SJCRH30 (cell line): ENCODE measurements at places on chromosomes 4 and X. TPM values are rescaled to one million over a fixed set of nuclear protein-coding genes. Genes with fewer than 3 reads are reported as not detected.

- no peaks in the 10 kb centered on the region for H3K36me3 ChIP-seq
- H3K4me1 ChIP-seq, result no peaks in the 10 kb centered on the region
- no peak overlapping the region for H3K27ac ChIP-seq
- no peak overlapping the region for H3K4me3 ChIP-seq
Observed at GRCh38 chrX:79721234-79721633, 293.3 kb upstream of the TBX22 start.

NEUROG2 gene
- total RNA-seq, result 0.41 and 0.55 TPM in 2 replicates

ART3 gene
- total RNA-seq, result 6.0 TPM in 2 replicates

DNA sequence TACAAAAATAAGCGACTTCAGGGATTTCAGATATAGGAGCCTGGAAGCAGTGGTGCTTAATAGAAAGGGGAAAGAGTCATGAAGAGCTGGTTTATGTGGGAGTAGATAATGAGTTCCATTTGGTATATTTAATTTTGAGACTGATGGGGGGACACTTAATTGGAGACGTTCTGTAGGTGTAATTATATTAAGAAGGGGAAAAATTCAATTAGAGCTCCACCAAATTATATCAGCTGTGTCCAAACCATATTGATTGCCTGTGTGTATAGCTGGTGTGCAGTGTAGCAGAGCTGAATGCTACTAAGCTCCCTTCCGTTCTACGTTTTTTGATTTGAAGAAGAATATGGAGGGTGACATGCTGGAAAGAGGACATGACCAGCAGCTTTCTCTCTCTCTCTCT lies 282.3 kb downstream of the DMD start:
- H3K27ac ChIP-seq, result no peak overlapping the region
- no peaks in the 10 kb centered on the region for H3K27me3 ChIP-seq
- no peak overlapping the region for H3K4me3 ChIP-seq
- H3K4me1 ChIP-seq, result no peaks in the 10 kb centered on the region
- DNase-seq, result no peak

DNA sequence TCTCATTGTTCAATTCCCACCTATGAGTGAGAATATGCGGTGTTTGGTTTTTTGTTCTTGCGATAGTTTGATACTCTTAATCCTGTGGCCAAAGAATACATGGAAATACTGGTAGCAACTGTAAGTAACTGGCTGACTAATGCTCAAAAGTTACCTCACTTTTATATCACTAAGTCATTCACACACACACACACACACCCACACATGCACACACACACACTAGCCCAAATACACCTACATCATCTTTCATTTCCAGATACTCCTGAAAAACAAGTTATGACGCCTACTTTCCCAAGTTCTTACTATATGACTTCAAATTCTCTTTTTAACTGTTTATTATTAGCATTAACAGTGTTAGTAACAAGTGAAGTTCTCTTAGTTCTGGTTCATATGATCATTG lies 101.3 kb downstream of the DCHS2 start:
- no peak overlapping the region for H3K4me3 ChIP-seq
- H3K27me3 ChIP-seq, result no peaks in the 10 kb centered on the region
- no peaks in the 10 kb centered on the region for H3K4me1 ChIP-seq
- DNase-seq, result no peak
- H3K36me3 ChIP-seq, result no peaks in the 10 kb centered on the region

GRCh38 chrX:68832101-68832416 lies 3.2 kb downstream of the EFNB1 start:
- peak; percentile 64 for DNase-seq
- H3K4me1 ChIP-seq, result peaks cover 23% of the 10 kb centered on the region
- H3K36me3 ChIP-seq, result no peaks in the 10 kb centered on the region
- H3K27ac ChIP-seq, result peak overlapping the region; percentile 15; the same call in 1 of the 2 replicates

HPSE gene
- 0.53 and 0.71 TPM in 2 replicates for total RNA-seq

KLKB1 gene
- total RNA-seq, result not detected in 2 replicates

L1CAM gene
- total RNA-seq, result 14.2 and 14.7 TPM in 2 replicates

- no peaks in the 10 kb centered on the region for H3K27me3 ChIP-seq
- DNase-seq, result peak; percentile 92
- H3K27ac ChIP-seq, result peak overlapping the region; percentile 70
Observed at GRCh38 chrX:33183361-33183760, 28.0 kb downstream of the DMD start.

DNA sequence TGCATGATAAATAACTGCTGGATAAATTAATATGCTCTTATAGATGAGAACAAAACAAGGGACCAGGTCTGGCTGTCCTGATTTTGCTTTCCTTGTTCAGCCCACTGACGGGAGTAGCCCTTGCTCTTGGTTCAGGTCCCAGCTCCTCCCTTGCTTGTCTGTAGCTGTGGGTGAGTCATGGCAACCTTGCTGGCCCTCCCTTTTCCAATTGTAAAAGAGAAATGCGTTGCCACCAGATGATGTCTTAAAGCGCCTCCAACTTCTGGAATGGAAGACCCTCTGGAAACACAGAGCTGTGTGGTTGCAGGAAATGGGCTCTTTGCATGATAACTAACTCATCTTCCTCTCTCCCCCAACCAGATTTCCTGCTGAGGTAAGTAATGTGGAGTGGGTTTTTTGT lies 171.4 kb downstream of the AASDH start:
- H3K27ac ChIP-seq, result no peak overlapping the region
- H3K4me3 ChIP-seq, result no peak overlapping the region
- no peaks in the 10 kb centered on the region for H3K36me3 ChIP-seq

DNA sequence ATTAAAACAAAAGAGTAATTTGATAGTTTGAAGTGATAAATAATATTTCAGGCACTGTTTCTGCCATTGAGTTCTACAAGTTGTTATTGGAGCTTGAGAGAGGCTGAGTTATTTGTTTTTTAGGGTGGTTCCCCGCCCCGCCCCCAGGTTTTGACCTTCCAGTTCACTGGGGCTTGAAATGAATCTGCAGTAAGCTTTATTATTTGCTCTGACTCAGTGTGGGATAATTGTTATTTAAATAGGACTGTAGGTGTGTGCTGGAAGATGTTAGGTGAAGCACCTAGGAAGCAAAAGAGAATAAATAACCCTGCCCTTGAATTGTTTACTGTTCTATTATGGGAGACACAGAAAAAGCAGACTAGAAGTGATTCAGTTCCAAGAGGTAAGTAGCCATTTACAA lies 81.2 kb upstream of the KCNIP4 start:
- H3K27ac ChIP-seq, result no peak overlapping the region
- no peaks in the 10 kb centered on the region for H3K4me1 ChIP-seq
- DNase-seq, result no peak
- no peaks in the 10 kb centered on the region for H3K36me3 ChIP-seq
- no peak overlapping the region for H3K4me3 ChIP-seq

- no peak within 1 kb of the TSS for H3K4me3 ChIP-seq
- H3K36me3 ChIP-seq, result no peaks in the 10 kb centered on the region
- no peaks in the 10 kb centered on the region for H3K4me1 ChIP-seq
- H3K27ac ChIP-seq, result no peak within 1 kb of the TSS
Observed at GRCh38 chr4:624705-625590, at the start of gene PDE6B. PDE6B (plus strand) TSS chr4:625573; CDS start chr4:625627, 54 bp downstream.

- DNase-seq, result no peak
- H3K4me3 ChIP-seq, result no peak overlapping the region
- H3K36me3 ChIP-seq, result no peaks in the 10 kb centered on the region
- no peaks in the 10 kb centered on the region for H3K4me1 ChIP-seq
- no peaks in the 10 kb centered on the region; the same call in 1 of the 2 replicates for H3K27me3 ChIP-seq
- H3K27ac ChIP-seq, result no peak overlapping the region
Observed at GRCh38 chr4:82382751-82383150, 9.0 kb upstream of the HNRNPD start.

DNA sequence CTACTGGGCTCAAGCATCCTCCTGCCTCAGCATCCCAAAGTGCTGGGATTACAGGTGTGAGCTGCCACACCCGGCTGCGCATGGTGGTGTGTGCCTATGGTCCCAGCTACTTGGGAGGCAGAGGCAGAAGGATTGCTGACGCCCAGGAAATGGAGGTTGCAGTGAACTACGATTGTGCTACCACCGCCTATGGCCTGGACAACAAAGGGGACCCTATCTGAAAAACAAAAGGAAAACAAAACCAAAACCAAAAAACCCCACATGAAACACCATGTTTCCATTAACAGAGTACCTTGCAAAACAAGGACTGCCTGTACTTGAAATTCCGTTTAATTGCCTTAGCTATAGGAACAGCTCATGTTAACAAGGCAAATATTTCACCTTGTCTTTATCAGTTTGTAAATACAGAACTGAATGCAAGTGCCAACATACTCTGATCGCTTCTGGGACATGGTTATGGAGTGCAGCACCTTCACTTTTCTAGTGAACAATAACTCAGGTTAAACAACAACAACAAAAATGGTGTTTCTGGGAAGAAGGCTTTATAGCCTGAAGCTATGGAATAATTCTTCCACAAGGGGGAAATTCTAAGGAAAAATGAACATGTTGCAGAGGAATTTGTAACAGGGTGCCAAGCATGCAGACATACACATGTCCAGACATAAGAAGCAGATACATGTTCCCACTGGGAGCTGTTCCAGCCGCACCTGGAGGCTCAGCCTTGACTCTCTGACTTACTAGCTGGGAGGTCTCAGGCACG lies 73.2 kb upstream of the STS start:
- DNase-seq, result no peak
- no peaks in the 10 kb centered on the region for H3K36me3 ChIP-seq
- H3K27ac ChIP-seq, result no peak overlapping the region

DNA sequence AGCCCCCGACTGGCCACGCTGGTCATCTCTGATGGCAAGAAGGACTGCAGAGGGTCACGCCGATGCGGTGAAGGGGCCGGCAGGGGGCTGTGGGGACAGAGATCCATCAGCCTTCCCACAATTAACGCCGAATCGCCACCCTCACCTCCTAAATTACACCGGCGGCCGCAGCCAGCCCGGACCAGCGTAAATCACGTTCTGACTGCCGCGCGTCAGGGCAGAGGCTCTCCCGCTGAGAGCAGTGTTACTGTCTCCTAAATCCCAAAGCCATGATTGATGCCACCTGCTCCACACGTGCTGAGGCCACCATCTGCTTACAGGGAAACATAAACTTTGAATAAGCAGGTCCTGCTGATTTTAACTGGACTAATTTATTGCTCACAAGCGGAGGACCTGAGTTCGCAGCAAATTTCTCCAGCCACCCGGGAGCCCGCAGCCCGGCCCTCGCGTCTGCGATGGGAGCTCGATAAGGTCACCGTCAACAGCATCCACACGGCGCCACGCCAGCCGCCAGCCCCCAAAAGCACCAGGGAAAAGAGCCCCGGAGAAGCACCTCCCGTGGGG lies 127.3 kb upstream of the NKX1-1 start:
- no peak for DNase-seq
- H3K27me3 ChIP-seq, result no peaks in the 10 kb centered on the region
- H3K4me1 ChIP-seq, result peaks cover 12% of the 10 kb centered on the region
- H3K36me3 ChIP-seq, result no peaks in the 10 kb centered on the region
- H3K27ac ChIP-seq, result no peak overlapping the region
- H3K4me3 ChIP-seq, result no peak overlapping the region

DNA sequence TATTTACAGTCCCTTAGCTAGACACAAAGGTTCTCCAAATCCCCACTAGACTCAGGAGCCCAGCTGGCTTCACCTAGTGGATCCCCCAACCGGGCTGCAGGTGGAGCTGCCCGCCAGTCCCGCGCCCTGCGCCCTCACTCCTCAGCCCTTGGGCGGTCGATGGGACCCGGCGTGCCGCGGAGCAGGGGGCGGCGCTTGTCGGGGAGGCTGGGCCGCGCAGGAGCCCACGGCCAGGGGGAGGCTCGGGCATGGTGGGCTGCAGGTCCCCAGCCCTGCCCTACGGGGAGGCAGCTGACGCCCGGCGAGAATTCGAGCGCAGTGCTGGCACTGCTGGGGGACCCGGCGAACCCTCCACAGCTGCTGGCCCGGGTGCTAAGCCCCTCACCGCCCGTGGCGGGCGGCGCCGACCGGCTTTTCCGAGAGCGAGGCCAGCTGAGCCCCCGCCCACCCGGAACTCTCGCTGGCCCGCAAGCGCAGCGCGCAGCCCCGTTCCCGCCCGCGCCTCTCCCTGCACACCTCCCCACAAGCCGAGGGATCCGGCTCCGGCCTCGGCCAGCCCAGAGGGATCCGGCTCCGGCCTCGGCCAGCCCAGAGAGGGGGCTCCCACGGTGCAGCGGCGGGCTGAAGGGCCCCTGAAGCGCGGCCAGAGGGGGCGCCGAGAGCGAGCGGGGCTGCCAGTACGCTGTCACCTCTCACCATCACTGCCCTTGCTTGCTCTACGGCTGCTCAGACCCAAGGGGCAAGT lies 39.4 kb downstream of the WFS1 start:
- no peak for DNase-seq
- no peak overlapping the region for H3K4me3 ChIP-seq
- H3K4me1 ChIP-seq, result no peaks in the 10 kb centered on the region
- no peaks in the 10 kb centered on the region; the same call in 1 of the 2 replicates for H3K27me3 ChIP-seq
- no peaks in the 10 kb centered on the region for H3K36me3 ChIP-seq

DNA sequence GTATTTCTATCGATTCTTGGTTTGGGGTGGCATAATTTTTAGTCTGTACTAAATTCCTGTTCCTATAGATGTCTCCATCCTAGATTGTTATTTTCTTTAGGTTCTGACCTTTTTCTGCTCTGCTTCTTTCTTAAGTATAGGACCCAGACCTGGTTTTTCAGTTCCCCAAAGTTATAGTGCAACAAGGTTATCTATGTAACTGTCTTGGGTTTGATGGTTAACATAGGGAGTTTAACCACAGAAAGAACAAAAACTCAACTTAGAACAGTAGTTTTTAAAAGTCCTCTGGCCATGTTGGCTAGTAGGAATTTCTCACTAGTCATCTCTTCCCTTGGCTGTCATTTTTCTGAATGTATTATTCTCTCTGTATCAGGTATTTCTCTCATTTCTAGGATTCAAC lies 38.8 kb upstream of the MAD2L1 start:
- H3K4me3 ChIP-seq, result no peak overlapping the region
- no peaks in the 10 kb centered on the region for H3K36me3 ChIP-seq
- H3K4me1 ChIP-seq, result no peaks in the 10 kb centered on the region
- DNase-seq, result no peak

TRIM2 gene
- 26.0 and 30.8 TPM in 2 replicates for total RNA-seq

GRCh38 chr4:117376692-117377091 lies 291.3 kb upstream of the TRAM1L1 start:
- no peaks in the 10 kb centered on the region for H3K4me1 ChIP-seq
- no peak for DNase-seq
- H3K27me3 ChIP-seq, result no peaks in the 10 kb centered on the region
- H3K27ac ChIP-seq, result no peak overlapping the region

SLC10A4 gene
- not detected in 2 replicates for total RNA-seq

- H3K27ac ChIP-seq, result no peak overlapping the region
- no peak for DNase-seq
- no peaks in the 10 kb centered on the region for H3K27me3 ChIP-seq
- no peaks in the 10 kb centered on the region for H3K36me3 ChIP-seq
- H3K4me3 ChIP-seq, result no peak overlapping the region
Observed at GRCh38 chr4:55682295-55682694, 46.2 kb upstream of the NMU start.

DNA sequence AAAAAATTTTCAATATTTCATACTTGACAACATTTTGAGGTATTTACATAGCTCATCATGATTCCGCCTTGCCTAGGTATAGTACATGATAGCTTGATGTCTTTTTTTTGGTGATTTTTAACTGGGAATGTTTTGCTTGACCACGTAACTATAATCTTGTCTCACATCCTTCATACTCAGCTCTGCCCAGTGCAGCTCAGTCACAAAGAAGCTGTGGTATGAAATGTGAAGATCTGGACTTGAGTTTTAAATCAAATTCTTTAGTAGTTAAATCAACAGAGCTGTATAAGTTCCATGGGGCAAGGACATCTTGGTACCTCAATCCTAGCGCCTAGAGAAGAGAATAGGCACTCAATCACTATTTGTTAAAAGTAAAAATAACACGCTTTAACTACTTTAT lies 276.3 kb upstream of the DKK2 start:
- DNase-seq, result no peak
- H3K36me3 ChIP-seq, result no peaks in the 10 kb centered on the region
- no peaks in the 10 kb centered on the region for H3K27me3 ChIP-seq
- no peaks in the 10 kb centered on the region for H3K4me1 ChIP-seq
- H3K27ac ChIP-seq, result no peak overlapping the region

UGT2A3 gene
- not detected in 2 replicates for total RNA-seq
